Activated CD4-positive, alpha-beta T cell treated with anti-CD3 and anti-CD28 coated beads, Interleukin-2, amount 50 U/mL, for 24 hours (primary cell): ENCODE measurements at places on chromosomes 5 and 9.

- DNase-seq, result no peak
These were observed 8.3 kb downstream of the BHMT2 start for GRCh38 chr5:79077680-79078365.

GRCh38 chr9:26579056-26579455 lies 313.5 kb downstream of the CAAP1 start:
- DNase-seq, result no peak

DNA sequence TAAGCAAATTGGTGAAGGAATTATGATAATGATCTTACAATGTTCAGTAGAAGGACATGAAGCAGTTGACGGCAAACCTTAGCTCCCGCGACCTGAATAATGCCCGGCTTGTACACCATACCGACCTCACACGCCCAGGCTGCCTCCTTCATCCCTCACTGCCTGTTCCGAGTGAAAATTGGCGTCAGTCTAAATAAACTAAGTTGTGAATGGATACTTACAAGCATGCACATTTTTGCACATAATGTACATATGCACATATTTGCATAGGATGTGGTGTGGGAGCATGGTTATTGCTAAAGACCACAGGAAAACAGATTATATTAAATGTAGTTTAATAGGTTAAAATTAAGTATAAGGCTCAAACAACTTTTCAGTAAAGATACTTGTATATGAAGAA lies 14.9 kb downstream of the OR2Y1 start:
- no peak for DNase-seq

DNA sequence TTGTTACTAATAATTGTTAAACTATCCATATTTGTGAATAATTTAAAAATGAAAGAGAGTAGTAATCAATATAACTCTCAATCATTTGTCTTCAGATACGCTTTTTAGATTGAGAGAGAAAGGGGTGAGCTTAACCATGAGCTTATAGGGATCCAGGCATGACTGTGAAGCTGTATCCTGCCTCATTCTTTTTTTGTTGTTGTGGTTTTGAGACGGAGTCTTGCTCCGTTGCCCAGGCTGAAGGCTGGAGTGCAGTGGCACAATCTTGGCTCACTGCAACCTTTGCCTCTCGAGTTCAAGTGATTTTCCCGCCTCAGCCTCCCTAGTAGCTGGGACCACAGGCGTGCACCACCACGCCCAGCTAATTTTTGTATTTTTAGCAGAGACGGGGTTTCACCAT lies 44.0 kb downstream of the NIPAL4 start:
- DNase-seq, result no peak

DNA sequence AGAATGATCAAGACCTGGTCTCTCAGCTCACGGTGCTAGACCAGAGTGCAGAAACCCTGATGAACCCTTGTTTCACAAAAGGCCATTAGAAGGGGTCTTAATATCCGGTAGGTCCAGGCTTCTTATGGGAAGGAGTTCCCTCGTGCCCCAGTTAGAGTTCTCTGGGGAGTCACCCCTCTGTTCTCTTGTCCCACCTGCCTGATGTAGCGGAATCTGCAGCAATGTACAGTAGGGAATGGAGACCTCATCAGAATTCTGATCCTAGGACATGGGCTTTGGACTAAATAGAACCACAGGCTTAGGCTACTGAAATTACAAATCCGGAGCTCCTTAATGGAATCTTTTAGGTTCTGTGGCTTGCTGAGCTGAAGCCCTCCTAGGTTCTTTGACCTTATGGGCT lies 243.6 kb upstream of the IRX2 start:
- no peak for DNase-seq

DNA sequence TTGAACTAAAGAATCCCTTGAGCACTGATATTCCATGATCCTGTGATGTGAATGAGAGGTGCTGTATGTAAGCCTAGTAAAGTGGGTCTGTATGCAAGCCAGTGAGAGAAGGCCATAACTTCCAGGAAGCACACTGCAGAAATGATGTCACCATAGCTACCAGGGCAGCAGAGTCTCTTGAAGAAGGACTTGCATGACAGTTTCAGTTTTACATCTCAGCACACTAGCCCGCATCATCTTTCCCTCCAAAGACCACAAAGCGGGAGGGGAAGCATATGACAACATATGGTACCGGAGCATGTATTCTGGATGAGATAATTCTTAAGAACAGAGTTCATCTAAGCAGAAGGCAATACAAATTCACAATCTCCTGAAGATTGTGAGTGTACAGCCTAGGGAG lies 37.6 kb upstream of the MAST4 start:
- no peak for DNase-seq

DNA sequence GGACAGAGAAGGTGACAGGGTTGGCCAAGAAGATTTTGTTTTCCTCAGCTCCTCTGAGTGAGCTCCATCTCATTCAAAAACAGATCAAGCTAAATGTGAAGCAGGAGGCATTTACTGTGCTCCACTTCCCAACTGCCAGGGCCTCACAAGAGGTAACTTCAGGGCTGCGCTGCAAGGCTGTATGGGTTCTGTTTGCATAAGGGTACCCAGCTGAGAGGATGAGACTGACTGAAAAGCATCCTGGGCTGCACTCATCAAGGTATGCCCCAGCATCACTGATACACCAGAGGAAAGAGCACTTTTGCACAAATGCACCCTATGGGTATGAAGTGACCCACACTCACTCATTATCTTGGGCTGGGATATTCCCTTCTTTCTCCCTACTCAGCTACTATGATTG lies 316.2 kb upstream of the HAPLN1 start:
- DNase-seq, result no peak

DNA sequence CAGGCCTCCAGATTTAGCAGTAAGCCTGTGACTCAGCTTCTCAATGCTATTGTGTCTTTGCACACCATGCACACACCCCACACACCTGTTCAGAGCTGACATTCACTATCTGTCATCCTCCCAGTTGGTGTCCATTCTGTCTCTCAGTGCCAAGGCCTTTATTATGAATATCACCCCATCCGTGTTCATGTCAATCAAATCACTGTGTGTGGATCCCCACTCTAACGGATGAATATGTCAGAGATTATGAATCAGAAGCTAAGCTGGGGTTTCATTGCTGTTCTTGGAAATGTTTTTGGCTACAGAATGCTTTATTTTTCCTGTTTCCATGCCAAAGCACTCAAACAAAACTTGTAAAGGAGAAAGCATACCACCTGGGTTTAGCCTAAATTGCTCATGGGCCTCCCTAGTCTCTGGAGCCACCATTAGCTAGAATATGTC lies 9.4 kb upstream of the MAMDC2 start:
- no peak for DNase-seq

GRCh38 chr9:130244548-130245165 lies 20.9 kb upstream of the HMCN2 start:
- no peak for DNase-seq

GRCh38 chr5:79729679-79730078 lies 40.0 kb downstream of the CMYA5 start:
- no peak for DNase-seq

DNA sequence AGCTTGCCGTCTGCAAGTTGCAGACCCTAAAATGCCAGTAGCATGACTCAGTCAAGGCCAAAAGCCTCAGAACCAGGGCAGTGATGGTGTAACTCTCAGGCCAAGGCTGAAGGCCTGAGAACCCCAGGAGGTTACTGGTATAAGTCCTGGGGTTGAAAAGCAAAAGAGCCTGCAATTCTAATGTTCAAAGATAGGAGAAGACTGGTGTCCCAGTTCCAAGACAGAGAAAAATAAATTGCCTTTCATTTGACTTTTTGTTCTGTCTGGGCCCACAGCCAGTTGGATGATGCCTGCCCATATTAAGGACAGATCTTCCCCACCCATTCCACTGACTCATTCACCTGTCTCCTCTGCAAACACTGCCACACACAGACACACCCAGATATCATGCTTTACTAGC lies 673.2 kb downstream of the CDH18 start:
- no peak for DNase-seq

DNA sequence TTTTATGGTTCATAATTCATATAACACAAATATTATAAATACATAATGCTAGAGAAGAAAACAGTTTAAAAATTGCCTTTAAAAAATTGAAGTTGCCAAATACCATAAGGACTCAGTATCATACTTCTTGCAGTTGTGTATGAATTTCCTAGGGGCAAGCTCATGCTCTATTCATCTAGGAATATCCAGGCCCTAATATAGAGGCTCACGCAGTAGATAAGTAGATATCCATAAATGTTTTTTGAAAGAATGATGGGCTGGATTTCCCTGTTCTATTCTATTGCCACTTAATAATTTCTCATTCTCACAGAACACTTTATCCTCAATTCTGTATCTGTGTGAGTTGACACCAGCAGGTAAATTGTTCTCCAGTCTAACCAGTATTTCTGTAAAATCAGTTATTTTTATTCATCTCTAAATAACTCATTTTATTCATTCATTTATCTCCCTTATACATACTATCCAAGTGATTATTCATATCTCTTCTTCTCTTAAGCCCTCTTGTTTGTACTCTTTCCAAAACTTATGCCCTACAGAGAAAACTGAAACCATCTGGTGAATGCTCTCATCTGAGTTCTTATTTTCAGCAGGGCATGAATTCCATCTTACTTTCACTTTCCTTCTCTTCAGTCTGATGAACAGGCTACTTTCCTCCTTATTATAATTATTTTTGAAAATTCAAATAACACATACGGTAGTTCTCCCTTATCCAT lies 97.1 kb downstream of the SLC44A1 start:
- DNase-seq, result no peak
